ENCODE measurements at places on chromosomes 7 and 10.

DNA sequence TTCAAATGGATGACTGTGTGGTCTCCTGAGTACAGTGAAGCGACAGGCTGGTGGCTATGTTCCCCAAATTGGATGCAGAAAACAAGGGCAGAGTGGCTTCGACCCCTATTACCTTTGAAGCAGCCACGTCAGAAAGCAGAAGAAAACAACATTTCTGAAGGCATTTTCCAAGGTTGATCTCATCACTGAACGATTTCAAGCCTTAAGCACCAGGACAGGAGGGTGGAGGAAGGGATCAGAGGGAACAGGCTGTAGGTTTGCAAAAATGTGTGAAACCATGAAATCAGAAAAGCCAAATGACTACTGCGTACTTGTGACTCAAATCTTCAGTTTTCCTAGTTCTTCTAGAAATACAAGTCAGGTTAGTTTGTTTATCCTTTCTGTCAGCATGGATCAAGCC lies 181.0 kb upstream of the TMEM106B start:
- peak; percentile 54 for DNase-seq

- DNase-seq, result no peak
These were observed 345.7 kb upstream of the KLF6 start for GRCh38 chr10:4130685-4131084.

- no peak for DNase-seq
These were observed 293.6 kb downstream of the GLRX3 start for GRCh38 chr10:130429809-130430208.

DNA sequence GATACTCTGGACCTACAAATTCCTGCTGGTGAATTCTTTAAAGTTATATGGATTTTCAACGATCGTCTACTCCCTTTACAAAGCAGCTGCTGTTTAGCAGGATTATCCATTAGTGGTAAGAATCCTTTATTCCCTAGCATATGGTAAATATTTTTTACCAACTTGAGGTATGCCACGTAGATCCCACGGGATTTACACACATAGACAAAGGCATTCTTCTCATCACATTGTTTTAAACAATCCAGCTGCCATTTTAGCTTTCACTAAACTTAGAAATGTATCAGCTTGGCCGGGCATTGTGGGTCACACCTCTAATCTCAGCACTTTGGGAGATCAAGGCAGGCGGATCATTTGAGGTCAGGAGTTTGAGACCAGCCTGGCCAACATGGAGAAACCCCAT lies 148.0 kb upstream of the SH2B2 start:
- DNase-seq, result no peak

DNA sequence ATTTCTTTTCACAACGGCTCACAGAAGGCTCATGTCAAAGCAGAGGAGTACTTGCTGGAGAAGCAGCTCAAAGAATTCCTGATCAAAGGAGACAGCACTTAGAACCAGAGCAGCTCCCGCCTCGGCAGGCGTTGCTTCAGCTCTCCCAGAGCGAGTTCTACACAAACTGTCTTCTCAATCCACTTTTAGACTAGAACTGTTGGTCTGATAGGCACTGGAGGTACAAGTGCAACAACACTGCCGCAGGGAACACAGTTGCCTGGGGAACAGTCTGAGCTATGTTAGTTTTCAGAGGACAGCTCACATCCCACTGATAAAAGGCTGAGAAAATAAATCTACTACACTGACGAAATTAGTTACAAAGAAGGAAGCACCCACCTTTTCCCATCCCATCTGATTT lies 35.4 kb downstream of the CYTH3 start:
- no peak for DNase-seq

- no peak for DNase-seq
These were observed 117.0 kb downstream of the POU6F2 start for GRCh38 chr7:39094731-39095130.

DNA sequence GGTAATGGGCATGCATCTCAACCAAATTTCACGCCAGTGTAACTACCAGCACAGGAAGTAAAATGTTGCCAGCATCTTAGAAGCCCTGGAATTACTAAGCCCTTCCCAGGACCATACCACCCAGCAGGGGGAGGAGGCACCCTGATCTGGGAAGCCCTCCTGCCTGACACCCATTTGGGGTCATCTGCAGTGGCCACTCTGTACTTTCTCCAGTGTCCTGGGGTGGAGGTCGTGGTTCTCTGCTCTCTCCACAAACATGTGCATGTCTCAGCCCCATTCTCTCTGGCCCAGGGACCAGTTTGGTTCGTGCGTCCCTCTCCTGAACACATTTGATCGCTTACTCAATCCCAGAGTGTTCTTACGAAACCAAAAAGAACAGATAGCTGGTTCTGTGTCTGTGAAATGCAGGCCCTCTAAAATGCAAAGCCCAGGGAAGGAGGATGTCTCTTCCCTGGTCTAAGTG lies 9.4 kb upstream of the LRRC27 start:
- DNase-seq, result peak; percentile 33

GRCh38 chr10:3588816-3589215 lies 196.2 kb downstream of the KLF6 start:
- DNase-seq, result no peak

DNA sequence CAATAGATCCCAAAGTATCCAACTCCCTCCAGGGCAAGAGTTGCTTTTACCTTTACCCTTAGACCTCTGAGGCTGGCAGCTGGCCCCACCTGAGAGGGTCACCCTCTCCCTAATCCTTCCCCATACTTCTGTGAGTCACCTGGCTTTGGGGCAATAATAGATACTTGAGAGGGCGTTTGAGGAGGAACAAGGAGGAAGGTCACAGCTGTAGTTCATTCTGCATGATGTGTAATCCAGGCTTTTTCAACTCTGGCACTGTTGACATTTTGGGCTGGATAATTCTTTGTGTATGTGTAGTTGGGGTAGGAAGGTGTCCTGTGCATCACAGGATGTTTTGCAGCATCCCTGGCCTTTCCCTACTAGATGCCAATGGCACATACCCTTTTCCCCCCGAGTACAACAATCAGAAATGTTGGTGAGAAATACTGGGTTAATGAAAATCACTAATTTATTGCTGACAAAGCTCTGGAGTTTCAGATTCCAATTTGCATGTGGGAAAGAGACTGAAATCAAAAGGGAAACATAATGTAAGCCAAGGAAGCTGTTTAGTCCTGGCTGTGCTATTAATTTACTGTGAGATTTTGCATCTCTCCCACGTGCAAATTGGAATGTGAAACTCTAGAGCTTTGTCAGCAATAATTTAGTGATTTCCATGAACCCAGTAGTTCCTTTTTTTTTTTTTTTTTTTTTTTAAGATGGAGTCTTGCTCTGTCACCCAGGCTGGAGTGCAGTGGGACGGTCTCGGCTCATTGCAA lies 3.6 kb downstream of the BLVRA start:
- no peak for DNase-seq

GRCh38 chr10:53904506-53905241 lies 896.4 kb downstream of the PCDH15 start:
- no peak for DNase-seq

- DNase-seq, result no peak
These were observed 30.7 kb downstream of the HTRA1 start for GRCh38 chr10:122492006-122492405.

- DNase-seq, result no peak
These were observed 78.4 kb upstream of the DUSP5 start for GRCh38 chr10:110419265-110419664.

- DNase-seq, result no peak
These were observed 66.9 kb downstream of the NXPH1 start for GRCh38 chr7:8500286-8500685.

DNA sequence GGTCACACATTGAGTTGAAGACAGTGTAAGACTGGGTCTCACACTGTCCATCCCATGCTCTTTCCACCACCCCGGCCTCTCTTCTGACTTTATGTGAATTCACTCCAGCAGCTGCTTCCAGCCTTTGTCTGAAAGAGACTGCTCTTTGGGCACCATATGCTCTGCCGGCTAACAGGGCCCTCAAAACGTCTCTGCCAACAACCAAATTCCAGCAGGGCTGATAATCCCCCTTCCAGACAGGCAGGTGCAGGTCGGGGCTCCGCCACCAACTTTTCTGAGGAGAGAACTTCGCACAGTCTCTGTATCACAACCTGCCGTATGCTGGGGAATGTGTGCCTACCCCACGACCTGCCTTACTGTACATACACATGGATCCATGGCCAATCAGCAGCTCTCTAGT lies 64.3 kb downstream of the PLXNA4 start:
- DNase-seq, result no peak

- DNase-seq, result no peak
These were observed at the start of gene CXCL12 for GRCh38 chr10:44385026-44385695. CXCL12 (minus strand) TSS chr10:44385097; CDS start chr10:44385005, 92 bp downstream.

DNA sequence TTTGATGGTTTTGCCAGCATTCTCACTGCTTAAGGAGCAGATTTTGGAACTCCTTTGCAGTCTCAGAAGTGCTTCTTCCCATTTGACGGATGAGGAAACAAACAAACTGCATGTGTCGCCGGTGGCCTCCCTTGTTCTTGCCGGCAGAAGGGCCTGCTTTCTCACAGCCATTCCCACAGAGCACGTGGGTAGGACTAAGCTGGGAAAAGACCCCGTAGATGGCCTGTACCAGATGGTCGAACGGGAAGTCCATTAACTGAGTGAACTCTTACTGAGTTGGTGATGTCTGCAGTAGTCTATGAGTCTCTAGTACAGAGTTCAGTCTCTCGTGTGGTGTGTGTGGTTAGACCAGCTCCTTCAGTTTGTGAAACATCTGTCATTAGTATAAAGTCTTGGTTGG lies 131.9 kb downstream of the TRRAP start:
- DNase-seq, result no peak

DNA sequence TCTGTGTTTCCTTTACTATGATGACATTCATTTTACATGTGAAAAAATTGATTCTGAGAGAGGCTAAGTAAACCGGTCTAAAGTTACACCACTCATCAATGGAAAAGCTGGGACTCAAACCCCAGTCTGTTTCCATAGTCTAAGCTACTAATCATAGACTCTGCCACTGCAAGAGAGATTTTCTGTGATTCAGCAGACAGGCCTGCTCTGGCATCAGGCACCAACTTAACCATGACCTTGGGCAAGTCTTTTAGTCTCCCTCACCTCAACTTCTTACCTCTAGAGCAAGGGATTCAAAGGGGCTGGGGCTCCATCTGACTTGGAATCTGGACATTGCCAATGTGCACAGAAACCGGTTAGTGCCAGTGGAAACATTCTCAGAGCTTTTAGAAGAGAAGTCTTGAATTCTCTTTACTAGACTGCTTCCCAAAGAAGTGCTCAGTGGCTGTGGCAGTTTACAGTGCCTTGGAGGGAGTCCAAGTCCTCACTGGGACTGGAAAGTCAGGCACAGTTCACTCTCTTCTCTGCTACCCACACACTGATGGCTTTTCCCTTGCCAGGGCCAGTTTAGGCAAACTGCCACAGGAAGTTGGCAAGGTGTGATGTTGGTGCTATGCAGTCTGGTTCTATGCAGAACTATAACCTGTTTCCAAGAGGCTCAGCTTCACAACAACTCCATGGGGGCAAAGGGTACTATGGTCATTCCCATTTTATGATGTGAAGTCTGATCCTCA lies 4.5 kb upstream of the BLNK start:
- DNase-seq, result no peak

DNA sequence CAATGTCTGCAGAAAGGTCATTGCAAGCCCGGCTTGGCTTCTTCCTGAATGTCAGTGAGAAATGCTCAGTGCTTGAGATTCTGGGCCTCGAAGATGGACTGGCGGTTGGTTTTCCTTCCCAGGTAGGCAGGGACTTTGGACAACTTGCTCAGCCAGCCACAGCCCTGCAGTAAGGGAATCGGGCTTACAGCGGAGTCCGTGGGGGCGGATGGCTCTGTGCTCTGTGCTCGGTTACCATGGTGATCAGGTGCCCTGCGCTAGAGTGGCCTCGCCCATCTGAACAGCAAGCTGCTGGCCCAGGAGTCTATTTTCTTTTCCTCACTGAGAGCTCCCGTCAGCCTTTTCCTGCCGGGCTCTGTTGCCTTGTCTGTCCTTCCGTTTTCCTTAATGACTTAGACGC lies 77.8 kb upstream of the SH2B2 start:
- DNase-seq, result no peak

DNA sequence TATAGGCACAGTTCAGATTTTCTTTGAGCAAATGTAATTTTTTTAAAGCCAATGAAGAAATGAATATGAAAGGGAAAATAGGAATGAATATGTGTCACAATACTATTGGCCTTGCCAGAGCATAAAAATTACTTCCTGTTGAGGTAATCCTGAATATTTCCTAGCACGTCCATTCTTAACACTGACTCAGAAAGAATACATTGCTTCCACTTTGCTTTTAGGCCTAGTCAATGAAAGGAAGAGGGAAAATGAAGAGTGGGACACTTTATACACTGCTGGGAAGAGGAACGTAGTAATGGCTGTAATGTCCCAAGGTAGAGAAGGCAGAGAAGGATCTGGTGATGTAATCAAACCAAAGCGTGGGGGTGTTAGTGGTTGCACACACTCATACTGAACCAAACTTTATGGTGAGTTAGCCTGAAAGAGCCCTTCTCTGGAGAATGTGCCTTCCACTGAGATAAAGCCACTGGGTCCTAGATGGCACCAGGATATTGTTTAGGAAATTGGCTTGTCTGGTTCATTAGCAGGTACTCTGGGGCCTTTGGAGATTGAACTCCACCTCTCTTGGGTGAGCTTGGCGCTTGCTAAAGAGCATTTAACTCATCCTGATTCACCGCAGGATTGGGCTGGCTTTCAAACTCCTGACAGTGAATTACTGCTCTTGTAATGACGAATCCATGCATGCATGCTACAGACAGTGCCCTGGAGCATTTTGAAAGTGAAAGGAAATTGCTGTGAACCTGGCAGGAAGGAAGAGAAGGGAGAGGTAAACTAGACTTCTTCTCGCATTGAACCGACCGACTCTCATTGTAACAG lies 254.9 kb downstream of the KIAA1217 start:
- DNase-seq, result peak; percentile 99

DNA sequence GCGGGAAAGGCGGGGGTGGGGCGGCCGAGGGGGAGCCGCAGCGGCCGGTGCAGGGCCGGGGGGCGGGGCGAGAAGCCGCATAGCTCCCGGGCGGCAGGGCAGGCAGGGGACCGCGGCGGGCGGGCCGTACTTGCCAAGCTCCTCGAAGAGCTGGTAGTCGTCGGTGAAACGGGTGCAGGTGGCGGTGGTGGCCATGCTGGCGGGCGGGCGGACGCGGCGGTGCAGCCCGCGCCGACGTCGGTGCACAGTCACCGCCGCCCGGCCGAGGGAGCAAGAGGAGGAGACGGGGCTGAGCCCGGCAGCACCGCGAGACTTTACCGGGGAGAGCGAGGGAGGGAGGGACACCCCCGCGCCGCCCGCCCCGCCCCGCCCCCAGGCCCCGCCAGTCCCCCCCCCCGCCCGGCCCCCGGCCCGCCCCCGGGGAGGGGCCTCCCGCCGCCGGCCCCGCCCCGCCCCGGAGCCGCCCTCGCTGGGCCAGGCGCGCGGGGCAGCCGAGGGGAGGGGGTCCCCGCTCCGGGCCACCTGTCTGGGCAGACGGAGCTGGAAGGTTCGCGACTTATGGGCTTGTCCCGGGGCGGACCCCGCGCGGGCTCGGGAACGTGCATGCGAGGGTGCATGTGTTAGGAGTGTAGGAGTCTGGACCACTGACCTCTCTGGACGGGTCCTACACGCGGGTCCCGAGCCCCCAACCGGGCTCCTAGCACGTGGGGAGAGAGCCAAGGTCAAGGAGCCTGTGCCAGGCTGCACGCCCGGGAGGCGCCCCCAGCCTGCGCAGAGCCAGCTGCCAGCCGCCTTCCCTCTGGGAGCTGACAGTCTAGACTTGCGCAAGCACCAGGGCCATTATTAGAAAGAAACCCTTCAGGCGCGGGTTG lies at the start of gene CAMK2G:
TSS of gene CAMK2G (minus strand) at position 289 of the 872 bp plus-strand sequence. CDS start at position 195, 94 bp downstream.
- DNase-seq, result peak; percentile 76

Data from NCI-H226 (cell line).